ENCODE measurements at places on chromosomes 1 and 21.

- DNase-seq, result no peak
Observed at GRCh38 chr1:29620631-29621030, 384.3 kb downstream of the PTPRU start.

DNA sequence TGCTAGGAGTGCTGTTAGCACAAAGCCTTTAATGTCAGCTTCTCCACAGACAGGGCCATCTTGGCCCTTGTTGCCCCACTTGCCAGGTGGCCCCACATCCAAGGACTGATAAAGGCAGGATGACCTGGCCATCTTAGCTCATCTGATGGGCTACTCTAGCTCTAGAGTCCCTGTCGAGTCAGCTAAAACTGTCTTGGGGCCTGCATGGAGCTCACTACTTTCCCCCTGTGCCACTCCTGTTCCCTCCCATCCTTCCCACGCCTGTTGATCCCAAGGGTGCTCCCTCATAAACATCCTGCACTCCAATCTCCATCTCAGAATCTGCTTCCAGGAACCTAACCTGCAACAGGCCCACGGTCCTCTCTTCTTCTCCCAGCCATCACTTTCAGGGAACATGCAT lies 652 bp upstream of the GPX7 start:
- no peak for DNase-seq

- DNase-seq, result no peak
Observed at GRCh38 chr1:213050745-213051126, 305 bp upstream of the RPS6KC1 start.

DNA sequence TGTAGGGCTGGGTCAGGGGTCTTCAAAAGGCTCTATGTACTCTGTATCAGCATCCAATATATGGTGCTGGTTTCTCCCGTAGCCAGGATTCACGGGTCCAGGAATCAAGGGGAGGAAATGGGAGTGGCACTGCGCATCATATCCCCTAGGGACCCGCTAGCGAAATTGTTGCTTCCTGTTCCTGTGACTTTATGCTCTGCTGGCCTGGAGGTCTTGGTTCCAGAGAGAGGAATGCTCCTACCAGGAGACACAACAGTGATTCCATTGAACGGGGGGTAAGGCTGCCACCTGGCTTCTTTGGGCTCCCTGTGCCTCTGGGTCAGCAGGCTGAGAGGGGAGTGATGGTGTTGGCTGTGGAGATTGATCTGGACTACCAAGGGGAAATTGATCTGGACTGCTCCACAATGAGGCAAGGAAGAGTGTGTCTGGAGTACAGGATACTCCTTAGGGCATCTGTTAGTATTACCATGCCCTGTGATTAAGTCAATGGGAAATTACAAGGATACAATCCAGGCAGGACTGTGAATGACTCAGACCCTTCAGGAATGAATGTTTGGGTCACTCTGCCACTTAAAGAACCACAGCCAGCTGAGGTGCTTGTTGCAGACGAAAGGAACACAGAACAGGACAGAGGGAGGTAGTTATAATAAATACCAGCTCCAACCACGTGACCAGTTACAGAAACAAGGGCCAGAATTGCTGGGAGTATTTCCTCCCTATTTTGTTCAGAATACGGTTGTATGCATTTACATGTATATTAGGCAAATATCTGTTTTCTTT lies 10.2 kb downstream of the SPSB1 start:
- no peak for DNase-seq

- DNase-seq, result no peak
Observed at GRCh38 chr1:41648844-41649243, 164.4 kb upstream of the EDN2 start.

DNA sequence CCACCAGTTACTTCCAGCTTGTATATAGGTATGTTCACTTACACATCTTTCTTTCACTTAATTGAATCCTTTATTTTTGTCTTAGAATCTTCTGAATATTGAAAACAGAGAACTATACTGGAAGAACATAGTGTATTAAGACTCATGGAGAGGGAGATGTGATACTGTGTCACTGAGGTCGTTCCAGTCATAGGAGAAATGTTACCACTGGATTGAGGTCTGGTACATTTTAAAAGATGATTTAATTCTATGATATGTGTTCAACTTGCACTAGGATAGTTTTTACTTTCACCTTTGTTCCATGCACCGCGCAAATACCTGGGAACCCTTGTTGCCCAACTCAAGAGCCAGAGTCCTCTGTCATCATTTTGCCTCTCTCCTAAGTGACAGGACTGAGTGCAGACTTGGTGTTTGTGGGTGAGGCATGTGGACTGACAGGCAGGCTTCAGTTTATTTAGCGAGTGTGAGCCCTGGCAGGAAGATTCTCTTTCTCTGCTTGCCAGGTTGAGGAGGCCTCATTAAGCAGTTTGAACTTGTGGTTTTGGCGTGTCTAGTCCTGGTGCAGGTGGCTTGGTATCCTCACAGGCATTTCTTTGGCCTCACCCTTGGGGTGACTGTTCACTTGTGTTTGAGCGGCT lies 63.7 kb downstream of the DYRK1A start:
- DNase-seq, result no peak

DNA sequence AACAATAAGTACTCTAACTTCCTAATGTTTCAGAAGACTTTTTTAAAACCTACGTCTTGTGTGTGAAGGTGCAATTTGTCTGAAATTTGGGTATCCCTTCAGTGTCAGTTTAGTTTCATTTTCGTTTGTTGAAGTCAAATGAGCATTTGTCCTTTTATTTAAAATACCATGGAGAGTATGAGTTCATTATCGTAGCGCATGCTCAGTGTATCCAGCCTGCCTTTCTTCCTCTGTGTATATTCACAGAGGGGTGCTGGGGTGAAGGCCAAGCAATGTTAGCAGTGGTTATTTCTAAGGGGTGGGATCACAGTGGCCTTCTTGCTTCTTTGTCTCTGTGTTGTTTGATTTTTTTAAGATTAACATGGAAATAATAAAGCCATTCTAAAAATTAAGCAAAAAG lies 43.2 kb downstream of the CNN3 start:
- peak; percentile 8 for DNase-seq

Measured in activated CD4-positive, alpha-beta T cell treated with anti-CD3 and anti-CD28 coated beads, Interleukin-10, Interleukin-2, amounts not matched to agents 100 ng/mL and 50 ng/mL, durations not matched to agents 16 hours and 8 hours (primary cell).